ENCODE measurements at places on chromosomes 12 and 14. TPM values are rescaled to one million over a fixed set of nuclear protein-coding genes. Genes with fewer than 3 reads are reported as not detected.

Gene KCNC2
- not detected for total RNA-seq

Gene PPP4R4
- total RNA-seq = not detected

Gene FSCB
- not detected for total RNA-seq

Gene CYP27B1
- 0.79 TPM for total RNA-seq

- H3K4me1 ChIP-seq = peaks cover 22% of the 10 kb centered on the region
- no peaks in the 10 kb centered on the region for H3K36me3 ChIP-seq
- DNase-seq = peak; percentile 85
- H3K4me3 ChIP-seq = peak overlapping the region; percentile 75
- peaks cover 3% of the 10 kb centered on the region for H3K27me3 ChIP-seq
These were observed 1.8 kb downstream of the CKB start for GRCh38 chr14:103520657-103521437.

- no peak overlapping the region for H3K4me3 ChIP-seq
- H3K27ac ChIP-seq = no peak overlapping the region
- no peak for DNase-seq
- no peaks in the 10 kb centered on the region for H3K4me1 ChIP-seq
- H3K36me3 ChIP-seq = no peaks in the 10 kb centered on the region
- no peaks in the 10 kb centered on the region for H3K27me3 ChIP-seq
These were observed 1006.4 kb upstream of the TMEM132C start for GRCh38 chr12:127260531-127260930.

DNA sequence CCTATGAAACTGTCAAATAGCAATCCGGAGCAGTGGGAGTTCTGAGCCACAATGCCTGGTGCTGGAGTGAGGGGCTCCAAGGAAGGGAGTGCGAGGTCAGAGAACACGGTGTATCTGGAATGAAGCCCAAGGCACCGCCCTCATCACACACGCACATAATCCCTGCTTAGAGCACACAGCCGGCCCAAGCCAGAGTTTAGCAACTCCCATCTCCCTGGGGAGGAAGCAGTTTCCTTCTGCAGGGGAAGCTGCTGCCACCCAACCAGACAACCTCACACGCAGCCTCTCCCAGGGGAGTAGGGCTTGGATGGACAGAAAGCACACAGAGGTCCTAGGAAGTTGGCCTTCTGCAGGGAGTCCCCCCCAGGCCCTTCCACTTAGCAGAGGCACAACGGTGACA is 31.3 kb downstream of the ACTN1 start:
- H3K27ac ChIP-seq = no peak overlapping the region
- H3K4me3 ChIP-seq = no peak overlapping the region

DNA sequence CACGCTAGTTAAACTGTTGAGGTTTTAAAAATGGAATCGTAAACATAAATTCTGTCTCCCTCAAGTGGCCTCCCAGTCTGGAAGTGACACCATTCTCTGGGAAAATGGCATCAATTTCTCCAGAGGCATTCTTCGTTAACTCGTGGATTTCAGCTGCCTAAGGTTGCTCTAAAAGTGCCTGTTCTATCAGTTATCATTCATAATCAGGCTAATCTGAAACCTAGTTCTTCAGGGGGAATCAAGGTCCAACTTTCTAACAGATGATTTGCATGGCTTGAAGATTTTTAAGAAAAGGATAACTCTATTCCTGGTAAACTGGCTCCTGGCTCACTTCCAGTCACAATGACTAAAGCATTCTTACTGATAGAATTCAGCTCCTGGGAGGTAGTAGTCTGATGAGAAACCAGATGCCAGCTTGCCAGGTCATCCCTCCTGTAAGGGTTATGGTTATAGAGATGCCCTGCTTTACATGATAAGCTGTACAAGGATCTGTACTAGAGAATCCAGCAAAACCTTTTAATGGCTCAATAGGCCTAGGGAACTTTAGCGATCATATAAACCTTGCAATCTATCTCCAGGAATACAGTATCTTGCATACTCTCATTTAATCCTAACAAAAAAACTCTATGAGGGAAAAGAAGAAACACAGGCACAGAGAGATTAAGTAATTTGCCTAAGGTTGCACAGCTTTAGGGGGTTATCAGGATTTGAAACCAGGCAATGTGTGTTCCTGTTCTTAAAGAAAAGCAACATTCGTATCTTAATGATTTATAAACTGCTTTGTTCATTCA is 1.5 kb downstream of the L3HYPDH start:
- H3K4me3 ChIP-seq = peak overlapping the region; percentile 86
- peaks cover 3% of the 10 kb centered on the region for H3K36me3 ChIP-seq
- no peak overlapping the region for H3K27ac ChIP-seq
- DNase-seq = no peak
- no peaks in the 10 kb centered on the region for H3K27me3 ChIP-seq

- peaks cover 75% of the 10 kb centered on the region for H3K4me1 ChIP-seq
- H3K27ac ChIP-seq = peak overlapping the region; percentile 95
- no peaks in the 10 kb centered on the region for H3K36me3 ChIP-seq
- DNase-seq = peak; percentile 86
These were observed 448.3 kb downstream of the PCNX1 start for GRCh38 chr14:71355324-71356201.

GRCh38 chr14:31703056-31703455 is 141.9 kb downstream of the NUBPL start:
- no peak overlapping the region for H3K4me3 ChIP-seq
- H3K4me1 ChIP-seq = no peaks in the 10 kb centered on the region
- H3K27ac ChIP-seq = no peak overlapping the region
- H3K27me3 ChIP-seq = no peaks in the 10 kb centered on the region
- H3K36me3 ChIP-seq = peaks cover 4% of the 10 kb centered on the region

All from B cell (primary cell).